Dermis microvascular lymphatic vessel endothelial cell (primary cell): ENCODE measurements at places on chromosomes 6 and 20. TPM values are rescaled to one million over a fixed set of nuclear protein-coding genes. Genes with fewer than 3 reads are reported as not detected.

The LHFPL5 gene
- not detected in 2 replicates for total RNA-seq

DNA sequence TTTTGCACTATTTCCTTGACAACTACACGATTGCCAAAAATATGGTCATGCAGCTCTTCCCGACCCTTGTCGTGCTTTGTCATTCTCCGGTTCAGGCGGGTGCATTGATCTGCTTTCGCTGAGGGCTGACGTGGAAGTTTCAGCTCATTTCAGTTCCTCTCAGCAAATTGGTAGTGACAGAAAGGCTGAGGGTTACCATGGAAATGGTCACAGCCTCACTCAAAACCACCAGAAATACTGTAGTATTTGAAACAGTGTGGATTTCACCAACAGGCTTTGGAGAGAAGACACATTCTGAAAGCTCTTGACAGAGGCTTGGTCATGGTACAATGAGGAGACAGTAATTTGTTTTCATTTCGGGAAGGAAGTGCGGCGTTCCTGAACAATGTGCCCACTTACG lies 99.7 kb upstream of the EXOC2 start:
- no peak for DNase-seq

The MYLK2 gene
- 14.5 and 42.1 TPM in 2 replicates for total RNA-seq

The SAMD5 gene
- total RNA-seq = 0.51 and 2.4 TPM in 2 replicates

The ELOVL4 gene
- total RNA-seq = 0.13 TPM in 2 replicates

The CEP43 gene
- 6.4 and 10.3 TPM in 2 replicates for total RNA-seq

The WFDC12 gene
- not detected in 2 replicates for total RNA-seq
